ENCODE measurements at places on chromosomes 1 and 21.

GRCh38 chr1:84785271-84786036, 95.2 kb upstream of the SSX2IP start:
- no peak for DNase-seq

- no peak for DNase-seq
Observed at GRCh38 chr1:193068013-193068412, 8.6 kb downstream of the RO60 start.

- DNase-seq, result no peak
Observed at GRCh38 chr1:178619042-178619927, 105.8 kb upstream of the RALGPS2 start.

DNA sequence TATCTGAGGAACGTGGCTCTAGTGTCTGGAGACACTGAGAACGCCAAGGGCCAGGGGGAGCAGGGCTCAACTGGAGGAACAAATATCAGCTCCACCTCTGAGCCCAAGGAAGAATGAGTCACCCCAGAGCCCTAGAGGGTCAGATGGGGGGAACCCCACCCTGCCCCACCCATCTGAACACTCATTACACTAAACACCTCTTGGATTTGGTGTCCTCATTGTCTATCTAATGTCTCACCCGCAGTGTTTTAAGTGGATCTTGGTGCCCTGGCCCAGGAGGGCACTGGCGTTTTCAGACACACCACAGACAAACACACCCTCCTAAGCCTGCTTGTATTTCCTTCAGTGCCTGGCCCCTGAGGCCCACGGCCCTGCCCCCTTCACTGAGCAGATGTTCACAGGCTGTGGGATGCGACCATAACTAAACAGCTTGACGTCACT, 2.2 kb upstream of the FALEC start:
- DNase-seq, result no peak

GRCh38 chr1:5244631-5245285, 590.3 kb downstream of the AJAP1 start:
- DNase-seq, result no peak

DNA sequence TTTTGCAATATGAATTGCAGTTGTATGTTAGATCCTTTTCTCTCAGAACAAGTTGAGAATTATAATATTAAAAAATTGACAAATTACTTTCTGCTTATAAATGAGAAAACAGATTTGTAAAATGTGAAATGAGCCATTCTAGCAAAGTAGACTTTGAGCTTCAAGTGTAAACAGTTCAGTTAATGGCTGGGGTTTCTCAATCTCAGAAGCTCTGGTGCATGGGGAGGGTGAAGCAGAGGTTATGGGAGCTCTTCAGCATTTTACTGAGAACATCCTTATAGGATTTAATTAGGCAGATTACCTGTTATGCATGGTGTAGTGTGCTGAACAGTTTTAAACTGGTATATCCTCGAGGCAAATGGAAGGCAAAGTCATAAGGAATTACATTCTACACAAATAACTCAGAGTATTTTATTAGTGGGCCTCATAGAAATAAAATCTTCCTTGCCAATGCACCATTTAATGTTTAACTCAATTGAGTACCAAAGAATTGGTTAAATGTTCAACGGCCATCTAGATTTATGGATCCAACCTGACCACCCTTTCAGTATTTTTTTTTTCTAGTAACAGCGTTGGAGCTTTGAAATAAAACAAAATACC, 1143.6 kb upstream of the ADGRL2 start:
- no peak for DNase-seq

DNA sequence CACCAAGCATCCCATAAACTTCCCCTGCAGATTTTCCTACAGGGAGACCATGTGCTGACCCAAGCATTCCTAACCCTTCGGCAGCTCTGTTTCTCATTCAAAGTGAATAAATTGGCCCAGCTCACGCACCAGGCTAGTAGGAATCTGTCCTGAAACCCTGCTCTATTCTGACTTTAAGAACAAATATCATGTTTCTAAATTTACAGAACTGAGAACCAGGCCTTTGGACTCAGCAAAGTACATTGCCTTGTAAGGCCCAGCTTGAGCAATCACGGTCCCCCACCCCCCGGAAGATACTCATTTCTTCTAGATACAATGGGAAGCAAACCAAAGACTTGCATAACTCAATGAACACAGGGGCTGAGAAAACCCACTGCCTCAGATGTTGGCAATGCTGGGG, 160.1 kb upstream of the NFIA start:
- no peak for DNase-seq

DNA sequence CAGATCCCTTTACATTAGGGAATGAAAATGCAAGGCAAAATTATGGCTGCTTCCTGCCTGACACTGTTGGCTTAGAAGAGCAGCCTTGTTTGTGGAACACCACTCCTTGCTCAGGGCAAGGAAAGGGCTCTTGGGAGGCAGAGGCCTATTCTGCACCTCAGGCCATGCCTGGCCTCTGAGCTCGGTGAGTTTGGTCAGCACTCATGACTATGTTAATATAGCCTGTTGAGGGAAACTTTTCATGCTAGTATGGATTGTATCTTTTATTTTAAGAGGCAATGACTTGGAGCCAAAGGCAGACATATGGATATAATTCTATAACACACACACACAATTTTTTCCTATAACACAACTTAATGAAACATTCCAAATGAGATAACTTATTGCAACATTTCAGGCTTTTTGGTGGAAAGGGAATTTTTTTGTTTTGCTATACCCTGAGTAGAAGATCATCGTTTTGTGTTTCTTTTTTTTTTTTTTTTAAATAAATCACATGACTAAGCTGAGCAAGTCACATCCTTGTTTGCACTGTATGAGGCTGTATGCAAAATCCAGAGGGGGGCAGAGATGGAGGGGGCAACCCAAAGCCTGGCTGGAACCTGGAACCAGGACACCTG, 5.6 kb upstream of the YRDC start:
- DNase-seq, result no peak

GRCh38 chr1:171438441-171438840, 46.9 kb upstream of the PRRC2C start:
- DNase-seq, result peak; percentile 99

DNA sequence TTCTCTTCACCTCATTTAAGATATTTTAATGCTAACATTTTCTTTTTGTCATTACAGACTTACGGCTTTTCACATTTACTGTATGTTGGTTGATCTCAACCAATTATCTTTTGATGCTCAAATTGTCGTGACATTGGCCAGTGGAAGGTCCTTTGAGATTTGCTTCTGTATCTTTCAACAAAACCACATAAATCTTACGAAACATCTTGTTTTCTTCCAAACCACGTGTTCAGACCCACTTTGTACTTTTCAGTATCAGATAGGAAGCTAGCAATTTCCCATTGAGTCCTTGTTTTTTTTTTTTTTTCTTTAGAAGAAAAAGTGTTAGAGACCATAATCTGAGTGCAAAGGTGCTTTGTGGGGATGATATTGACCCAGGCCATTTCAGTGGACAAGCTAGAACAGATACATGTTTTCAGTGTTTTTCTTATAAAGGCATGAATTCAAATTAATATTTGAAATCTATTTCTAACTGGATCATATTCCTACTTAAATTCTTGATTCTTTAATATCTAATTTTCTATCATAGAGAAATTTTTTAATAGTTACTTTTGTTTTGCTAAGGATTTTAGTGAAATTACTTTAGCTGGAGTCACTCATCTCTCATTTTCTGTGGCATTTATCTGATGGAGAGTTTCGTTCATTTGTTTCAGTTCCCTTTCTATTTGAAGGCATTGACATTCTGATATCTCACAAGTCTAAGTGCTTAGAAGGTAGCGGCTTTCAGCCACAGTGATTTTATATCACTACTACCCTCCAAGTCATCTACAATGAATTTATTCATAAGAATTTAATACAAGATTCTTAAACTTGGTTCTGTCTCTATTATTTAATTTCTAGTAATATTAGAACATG, 26.7 kb downstream of the ATG4C start:
- DNase-seq, result no peak

DNA sequence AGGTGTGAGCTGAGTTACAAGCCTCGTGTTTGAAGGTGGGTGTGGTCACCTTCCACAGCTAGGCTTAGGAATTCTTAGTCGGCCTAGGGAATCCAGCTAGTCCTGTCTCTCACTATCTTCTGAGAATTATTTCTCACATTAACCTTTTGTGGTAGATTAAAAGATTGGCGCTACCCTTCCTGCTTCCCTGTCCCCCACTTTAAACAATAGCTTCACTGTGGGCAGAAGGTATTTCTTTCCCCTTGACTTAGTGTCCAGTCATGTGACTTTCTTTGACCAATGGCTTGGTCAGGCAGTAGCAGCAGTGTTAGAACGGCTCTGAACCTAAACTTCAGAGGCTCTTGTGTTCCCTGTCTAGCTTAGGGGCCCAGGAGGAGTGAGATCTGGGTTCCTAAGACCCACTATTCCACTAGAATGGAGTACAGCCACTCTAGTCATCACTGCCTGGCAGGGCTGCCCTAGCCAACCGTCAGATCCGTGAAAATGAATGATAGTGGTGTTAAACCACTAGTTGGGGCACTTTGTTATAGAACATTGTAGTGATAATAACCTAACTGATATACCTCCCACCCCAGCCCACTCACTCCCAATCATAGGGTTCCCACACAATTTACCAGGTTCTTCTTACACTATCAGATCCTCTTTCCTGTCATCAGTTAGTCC, 13.9 kb upstream of the C1orf141 start:
- peak; percentile 11 for DNase-seq

DNA sequence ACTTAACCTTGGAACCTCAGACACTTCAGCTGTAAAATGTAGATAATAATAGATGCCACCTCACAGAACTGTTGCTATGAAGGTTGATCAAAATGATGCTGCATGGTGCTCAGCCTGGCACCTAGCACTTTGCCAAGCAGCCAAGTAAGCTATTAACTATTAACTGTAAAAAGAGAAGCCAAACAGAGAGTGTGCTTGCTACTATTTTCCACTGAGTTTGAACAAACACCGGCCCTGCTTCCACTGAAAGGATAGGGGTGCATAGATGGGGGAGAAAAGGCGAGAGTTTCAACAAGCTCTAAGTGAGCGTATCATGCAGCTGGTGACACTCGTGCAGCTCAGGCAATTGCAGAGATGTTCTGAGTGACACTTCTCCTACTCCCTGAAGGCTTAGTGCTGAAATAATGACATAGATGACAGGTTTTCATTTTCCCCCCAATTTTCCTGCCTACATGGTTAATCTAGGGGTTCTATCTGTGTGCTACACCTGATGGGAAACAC, 78.2 kb downstream of the GPR88 start:
- no peak for DNase-seq

DNA sequence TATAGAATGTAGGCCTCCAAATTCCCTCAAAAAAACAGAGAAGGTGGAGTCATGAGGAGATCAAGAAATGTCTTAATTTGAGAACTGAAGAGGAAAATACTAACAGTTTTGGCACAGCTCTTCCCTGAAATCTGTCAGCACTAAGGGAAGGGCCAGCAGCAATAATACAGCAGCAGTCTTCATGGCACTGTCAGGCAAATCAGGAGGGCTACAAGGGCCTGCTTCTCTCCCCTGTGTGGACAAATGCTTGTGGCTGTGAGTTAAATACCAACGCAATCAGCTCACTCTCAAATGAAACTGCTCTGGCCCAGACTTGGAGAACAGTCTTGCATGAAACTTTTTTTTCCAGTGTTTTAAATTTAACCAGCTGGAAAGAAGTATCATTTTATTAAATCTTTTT, 20.5 kb upstream of the CNN3 start:
- peak; percentile 88 for DNase-seq

DNA sequence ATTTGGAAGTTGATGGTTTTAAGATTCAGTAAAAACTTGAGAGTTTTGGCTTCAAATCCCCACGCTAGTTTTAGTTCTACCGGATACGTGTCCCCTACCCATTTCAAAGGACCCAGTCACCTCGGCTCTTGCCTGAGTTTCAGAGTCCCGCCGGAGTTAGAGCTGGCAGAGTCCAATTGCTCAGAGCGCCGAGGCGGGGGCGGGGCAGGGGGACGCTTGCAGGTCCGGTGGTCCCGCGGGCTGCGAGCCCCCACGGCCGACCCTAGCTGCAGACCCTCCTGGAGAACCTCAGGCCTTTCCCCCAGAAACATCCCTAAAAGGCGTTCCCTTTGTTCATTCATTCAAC, 765 bp upstream of the VPS45 start:
- no peak for DNase-seq

DNA sequence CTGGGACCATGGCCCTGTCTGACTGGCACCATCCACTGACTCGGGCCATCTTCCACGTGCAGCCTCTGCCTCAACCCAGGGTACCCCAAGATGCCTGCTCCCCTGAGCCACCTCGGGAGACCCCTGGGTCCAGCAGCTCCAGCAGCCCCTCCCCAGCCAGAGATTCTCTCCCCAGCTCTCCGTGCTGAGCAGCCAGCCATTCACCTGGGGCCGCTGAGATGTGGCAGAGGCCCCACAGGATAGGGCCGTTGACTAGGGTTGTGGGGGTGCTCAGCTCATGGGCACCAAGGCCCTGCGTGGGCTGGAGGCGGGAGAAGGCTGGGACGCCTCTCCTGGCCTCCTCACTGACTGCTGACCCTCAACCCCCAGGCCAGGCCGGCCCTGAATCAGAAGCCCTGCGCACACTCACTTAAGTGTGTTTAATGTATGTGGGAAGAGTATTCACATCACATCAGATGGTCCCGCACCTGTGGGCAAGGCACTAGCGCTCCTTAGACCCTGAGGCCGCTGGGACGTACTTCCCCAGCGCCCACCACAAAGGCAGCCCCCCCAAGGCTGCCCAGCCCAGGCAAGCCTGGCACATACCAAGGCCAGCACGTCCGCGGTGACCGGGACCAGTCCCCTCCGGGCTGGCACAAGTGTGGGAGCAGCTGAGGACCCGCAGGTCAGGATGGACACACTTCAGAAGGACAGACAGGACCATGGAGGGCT, 27.8 kb downstream of the SLC19A1 start:
- no peak for DNase-seq

DNA sequence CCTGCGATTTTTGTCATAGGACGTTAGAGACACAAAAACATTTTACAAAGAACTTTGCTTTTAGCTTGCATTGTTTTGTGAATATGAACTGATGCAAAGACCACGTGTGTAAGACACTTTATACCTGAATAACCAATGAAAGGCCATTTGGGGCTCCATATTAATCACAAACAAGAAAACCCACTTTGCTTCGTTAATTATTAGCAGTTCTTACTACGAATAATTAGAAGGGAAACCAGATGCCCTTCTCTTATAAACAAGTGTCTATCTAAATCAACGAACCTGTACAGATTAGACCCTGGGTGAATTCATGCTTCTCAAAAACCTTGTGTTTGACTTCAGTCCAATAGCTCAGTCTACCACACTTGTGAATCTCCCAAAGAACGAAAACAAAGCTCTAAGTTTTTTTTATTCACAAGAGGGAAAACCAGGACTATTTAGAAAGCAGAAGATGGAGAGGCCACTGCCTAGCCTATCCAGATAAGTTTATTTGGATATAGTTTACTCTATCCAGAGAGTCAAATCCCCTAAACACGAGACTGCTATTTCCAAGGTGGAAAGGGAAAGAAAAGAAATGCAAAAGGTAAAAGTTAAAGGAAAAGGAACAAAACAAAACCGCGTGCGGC, 897 bp downstream of the CYYR1 start:
- DNase-seq, result peak; percentile 2

- DNase-seq, result no peak
Observed at GRCh38 chr1:38570657-38570975, 289.0 kb downstream of the RRAGC start.

- peak; percentile 58 for DNase-seq
Observed at GRCh38 chr1:67685558-67686266, 711 bp downstream of the GADD45A start.

- no peak for DNase-seq
Observed at GRCh38 chr1:151716771-151717631, at the start of gene CELF3. Gene CELF3 (minus strand): TSS chr1:151716803. CDS start chr1:151716020, 783 bp downstream.

All from iris pigment epithelial cell (primary cell).